Effector CD4-positive, alpha-beta T cell (primary cell): ENCODE measurements at places on chromosomes 3 and 15.

GRCh38 chr15:84934942-84935729 is 46.5 kb upstream of the PDE8A start:
- no peak for DNase-seq

DNA sequence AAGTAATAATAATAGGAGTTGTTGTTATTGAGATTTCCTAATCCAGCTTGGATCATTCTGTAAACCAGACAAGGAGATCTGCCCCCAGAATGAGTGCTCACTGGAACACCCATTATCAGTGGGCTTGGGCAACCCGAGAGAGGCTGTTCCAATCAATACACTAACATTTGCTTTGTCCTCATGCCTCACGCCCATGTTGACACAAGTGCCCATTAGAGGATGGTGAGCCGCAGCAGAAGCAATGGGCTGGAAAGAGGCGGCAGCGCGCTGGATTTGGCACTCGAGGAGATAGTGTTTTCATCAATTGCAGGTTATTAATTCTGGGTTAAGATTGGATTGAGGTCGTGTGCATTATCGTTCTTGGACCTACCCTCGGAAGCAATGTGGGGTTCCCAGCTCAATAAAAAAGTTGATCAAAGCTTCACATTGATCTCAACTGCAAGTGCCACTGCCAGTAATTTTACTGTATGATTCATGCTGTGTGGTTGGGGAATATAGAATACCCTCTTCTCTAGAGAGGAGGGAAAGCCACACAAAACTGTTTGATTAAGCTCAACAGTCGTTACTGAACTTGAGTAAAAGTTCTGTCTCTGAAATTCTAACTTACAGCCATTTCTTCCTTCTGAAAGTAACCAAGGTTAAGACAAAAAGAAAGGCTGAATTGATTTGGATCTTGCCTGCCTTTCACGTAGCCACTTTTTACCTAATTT is 15.7 kb downstream of the LYZL4 start:
- DNase-seq = no peak

DNA sequence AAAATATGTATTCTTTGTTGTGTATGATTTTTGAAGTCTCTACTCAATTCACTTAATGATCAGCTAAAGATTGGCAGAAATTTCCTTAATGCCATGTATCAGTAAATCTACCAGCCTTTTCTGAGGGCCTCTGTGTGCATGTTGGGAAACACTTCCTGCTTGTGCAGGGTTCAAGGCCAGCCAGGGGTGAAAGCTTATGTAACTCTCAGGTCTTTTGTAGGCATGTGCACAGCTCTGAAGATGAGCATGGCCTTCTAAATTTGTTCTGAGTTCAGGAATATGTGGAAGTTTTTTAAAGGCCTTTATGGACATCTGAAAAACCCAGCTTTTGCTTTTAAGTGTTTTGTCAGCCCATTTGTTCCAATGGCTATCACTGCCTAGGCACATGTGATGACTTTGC is 82.7 kb downstream of the ROBO1 start:
- no peak for DNase-seq

DNA sequence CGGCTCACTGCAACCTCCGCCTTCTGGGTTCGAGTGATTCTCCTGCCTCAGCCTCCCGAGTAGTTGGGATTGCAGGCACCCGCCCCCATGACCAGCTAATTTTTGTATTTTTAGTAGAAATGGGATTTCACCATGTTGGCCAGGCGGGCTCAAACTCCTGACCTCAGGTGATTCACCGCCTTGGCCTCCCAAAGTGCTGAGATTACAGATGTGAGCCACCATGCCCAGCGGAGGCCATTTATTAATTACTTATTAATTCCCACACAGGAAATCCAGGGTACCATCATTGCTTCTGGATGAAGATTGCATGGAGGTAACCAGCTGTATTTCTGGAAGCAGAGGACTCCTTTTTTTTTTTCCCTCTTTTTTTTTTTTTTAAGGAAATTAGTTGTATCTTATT is 37.8 kb downstream of the MAP4 start:
- no peak for DNase-seq

DNA sequence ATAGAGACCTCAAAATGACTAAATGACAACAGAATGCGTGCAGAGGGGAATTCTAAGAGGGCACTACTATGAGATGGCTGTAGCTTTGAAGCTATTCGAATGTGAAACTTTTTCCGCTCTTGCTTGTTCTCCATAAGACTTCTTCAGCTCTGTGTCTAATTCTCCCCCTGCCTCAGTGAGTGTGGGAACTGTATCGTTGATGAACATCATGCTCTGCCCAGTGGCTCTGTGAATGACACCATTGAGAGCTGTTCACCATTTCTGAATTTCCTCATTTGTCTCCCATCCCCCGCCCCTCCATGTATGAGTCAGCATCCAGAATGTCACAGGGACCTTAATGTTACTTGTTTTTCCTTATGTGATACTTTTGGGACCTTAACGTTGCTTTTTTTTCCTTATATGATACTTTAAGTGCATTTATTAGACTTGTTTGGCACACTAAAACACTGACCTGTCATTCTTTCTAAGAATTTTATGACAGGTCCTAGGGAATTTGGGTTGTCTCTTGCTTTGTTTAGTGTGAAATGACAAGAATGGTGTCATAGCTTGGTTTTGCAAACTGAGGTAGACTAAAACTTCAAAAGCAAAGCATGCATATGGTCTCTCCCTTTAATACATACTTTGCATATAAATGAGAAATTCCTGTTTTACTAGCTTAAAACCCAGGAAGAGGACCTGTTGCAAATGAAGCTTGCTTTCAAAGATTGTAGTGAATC is 99.6 kb downstream of the FNDC3B start:
- no peak for DNase-seq
